ENCODE measurements at places on chromosomes 6 and 20.

DNA sequence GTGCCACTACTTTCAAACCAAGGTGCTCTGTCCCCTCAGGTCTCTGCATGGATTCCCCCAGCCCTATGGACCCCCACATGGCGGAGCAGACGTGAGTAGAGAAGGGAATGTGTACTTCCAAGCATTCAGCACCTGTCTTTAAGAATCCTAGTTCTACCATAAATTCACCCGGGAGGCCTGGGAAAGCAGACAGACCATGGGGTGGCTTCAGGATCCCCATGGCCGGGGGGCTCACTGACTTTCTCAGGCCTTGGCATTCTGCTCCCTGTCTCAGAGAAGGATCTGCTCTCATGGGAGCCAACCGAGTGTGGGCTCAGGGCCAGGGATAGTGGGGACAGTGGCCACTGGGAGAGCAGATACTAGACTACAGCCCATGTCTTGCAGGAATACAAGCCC, 2.3 kb downstream of the CDC25B start:
- no peak for DNase-seq

GRCh38 chr20:51807720-51808250, 5.5 kb upstream of the SALL4 start:
- no peak for DNase-seq

- no peak for DNase-seq
These were observed 98.1 kb downstream of the MYLK4 start for GRCh38 chr6:2652611-2653010.

DNA sequence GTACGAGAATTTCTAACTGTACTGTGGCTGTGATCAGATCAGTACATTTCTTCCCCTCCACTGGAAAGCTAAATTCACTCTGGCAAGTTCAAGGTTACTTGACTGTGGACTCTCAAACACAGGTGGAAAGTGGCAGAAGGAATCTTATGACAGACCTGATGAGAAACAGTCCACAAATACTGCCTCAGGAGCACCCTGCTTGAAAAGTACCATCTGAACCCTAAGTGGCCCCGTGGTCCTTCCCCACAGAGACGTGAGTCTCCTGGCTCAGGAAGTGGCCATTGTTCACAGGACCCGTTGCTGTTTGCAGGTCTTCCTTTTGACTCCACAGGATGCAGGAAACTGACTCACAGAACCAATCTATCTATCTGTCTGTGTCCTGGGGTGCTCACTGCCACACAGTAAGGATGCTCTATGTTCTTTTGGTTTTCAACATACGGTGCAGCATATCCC, 47.5 kb upstream of the NHSL1 start:
- no peak for DNase-seq

- no peak for DNase-seq
These were observed 10.2 kb upstream of the MAP3K7 start for GRCh38 chr6:90596967-90597539.

- DNase-seq, result no peak
These were observed 1.1 kb upstream of the SLC44A4 start for GRCh38 chr6:31879901-31880300.

GRCh38 chr6:159819932-159820640, 20.0 kb downstream of the PNLDC1 start:
- no peak for DNase-seq

- no peak for DNase-seq
These were observed 67.2 kb upstream of the TRAF3IP2 start for GRCh38 chr6:111672761-111673450.

DNA sequence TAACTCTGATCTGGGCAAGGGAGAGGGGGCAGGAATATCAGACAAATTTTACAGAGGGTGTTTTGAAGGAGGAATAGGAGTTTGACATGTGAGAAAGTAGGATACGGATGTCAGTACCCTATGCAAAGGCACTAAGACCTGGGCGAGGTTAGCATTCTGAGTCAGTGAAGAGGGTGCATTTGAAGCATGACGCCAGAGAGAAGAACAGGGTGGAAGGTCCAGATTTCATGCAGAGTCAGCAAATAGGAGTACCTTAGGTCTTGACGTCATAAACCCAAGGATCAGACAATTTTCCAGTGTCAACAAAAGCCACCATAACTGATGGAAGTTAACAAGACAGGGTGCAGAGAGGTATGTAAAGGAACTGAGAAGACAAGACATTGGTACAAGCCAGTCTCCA, 839.2 kb downstream of the KIF16B start:
- no peak for DNase-seq

- no peak for DNase-seq
These were observed 3.0 kb downstream of the FLRT3 start for GRCh38 chr20:14334306-14334930.

DNA sequence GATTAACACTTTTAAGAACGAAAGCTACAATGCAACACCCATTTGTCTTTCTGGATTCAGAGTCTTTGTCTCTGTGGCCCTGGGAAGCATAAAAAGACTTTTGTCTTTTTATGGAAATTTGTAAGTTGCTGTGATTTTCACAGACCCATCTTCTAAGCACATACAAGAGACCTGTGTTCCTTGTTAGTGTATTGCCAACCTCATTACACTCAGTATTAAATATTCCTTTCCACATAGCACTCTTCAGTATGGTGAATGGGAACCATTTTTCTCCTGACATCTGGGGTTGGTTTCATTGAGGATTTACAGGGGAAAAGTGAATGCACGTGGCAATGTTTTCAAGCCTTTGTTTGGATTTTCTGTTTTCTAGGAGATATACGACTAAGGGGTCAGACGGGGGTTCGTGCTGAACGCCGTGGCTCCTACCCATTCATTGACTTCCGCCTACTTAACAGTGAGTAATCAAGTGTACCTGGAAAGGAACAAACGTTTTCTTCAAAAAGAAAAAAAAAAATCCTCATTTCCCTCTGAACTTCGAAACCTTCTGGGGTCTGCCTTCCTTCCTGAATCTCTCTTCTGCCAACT, 141.7 kb downstream of the MTFR2 start:
- no peak for DNase-seq

DNA sequence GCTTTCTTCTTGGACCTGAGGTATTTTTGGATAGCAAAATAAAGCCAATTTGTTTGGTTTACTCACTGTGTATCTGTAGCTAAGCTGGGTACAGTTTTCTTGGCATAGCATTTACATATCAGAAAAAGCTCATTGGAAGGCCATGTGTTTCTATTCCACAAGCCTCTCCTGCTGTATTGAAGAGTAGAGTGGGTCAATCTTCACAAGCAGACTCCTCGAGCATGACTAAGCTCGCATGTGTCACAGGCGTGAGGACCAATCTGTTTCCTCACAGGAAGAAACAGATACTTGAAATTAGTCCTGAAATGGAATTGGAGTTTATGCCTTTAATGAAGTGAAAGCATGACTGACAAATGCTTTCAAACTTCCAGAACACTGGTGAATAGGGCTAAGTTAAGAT, 1279.0 kb upstream of the MAP3K7 start:
- DNase-seq, result no peak

DNA sequence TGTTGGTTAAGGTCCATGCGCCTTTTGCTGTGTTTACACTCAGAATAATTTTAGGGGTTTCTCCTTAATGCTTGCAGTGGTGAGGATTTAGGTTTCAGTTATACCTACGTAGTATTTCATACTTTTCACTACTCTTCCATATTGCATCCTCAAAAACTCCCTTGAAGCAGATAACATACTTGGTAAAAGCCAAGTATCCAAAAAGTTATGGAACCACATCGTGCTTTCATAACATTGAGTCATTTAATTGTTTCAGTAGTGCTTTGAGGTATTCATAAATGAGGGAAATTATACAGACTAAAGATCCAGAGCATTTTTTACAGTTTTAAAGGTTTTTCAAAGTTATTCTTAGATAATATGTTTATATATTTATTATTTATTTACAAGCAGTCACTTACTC, 4.0 kb upstream of the ATXN1 start:
- no peak for DNase-seq

DNA sequence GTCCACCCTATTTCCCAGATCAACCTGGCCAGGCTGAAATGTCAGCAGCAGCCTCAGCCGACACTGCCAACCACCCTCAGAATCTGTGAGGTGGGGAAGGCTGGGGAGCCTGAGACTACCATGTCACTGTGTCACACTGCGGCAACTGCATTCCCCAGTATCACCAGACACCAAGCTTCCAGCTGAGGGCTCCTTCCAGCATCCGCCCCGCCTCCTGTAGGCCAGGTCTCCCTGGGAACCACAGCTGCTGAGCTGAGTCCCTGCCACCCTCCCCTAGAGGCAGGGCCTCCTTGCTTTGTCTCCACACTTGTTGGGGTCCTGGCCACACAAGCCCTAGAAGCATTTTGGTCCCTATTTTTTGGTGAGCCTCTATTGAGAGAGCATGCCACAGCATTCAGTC, 115.7 kb downstream of the UNC5CL start:
- no peak for DNase-seq

DNA sequence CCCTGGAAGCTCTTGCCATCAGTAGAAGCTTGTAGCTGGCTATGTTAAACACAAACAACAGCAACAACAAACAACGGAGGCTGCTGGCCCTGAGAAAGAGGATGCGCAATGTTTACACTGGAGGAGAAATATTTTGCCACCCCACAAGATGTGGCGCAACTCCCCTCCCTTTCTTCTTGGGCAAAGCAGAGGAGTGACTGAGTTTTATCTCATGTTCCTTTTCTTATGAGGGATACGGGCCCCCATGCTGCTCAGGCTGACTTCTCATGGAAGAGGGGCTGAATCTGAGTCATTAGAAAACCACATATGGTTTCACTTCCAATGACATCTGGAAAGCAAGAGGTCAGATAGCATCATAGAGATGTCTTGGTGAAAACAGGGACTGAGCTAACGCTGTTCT, 75.9 kb upstream of the HDDC2 start:
- no peak for DNase-seq

DNA sequence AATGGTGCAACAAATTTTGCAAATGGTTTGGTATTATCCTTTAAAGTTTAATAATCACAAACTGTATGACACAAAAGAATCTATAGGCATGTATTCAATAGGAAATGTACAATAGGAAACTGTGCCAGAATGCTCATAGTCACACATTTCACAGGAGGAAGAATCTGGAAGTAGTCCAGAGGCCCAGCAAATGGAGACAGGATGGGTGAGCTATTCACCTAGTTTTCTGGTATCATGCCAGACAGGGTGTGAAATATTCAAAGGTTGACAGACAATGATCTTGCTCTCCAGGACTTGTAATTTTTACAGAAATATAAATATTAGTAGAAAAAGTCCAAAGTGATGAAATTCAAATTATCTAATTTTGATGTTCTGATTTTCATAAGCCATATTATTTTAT, 520.1 kb upstream of the IMPG1 start:
- DNase-seq, result no peak

- DNase-seq, result no peak
These were observed 39.9 kb downstream of the ANKRD60 start for GRCh38 chr20:58188527-58188926.

DNA sequence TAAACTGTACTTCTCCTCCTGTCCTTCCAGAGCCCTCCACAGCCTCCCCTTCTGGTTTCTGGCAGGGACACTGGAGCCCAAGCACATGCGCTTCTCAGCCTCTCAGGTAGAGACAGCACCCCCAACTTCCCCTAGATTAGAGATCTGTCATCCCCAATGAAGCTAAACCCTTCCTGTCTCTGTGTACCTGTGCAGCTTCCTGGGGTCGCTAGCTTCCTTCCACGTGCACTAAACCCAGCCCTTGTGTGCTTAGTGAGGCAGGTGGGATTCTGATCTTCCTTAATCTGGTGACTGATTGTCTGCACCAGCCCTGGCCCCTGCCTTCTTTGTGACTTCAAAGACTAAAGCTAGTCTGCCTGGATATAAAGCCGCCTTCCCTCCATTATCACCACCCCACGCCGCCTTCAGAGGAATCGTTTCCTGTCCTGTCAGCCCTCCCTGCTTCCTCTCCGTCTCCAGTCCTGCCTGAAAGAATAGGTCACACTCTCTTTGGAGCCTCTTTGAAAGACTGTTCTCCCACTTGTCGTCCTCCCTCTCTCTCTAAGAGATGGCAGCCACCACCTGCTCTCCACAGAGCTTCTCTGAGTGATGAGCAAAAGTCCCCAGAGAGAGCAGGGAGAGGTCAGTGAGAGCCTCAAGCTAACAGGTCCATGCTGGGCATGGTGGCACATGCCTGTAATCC, 27.5 kb downstream of the CAPN11 start:
- no peak for DNase-seq

- no peak for DNase-seq
These were observed 63.7 kb downstream of the JPH2 start for GRCh38 chr20:44123251-44123650.

All from central memory CD8-positive, alpha-beta T cell (primary cell).